ENCODE measurements at places on chromosomes 3 and 15.

GRCh38 chr15:80932989-80933388 is 56.6 kb downstream of the MESD start:
- no peak for DNase-seq

GRCh38 chr3:34150992-34151391 is 352.6 kb downstream of the PDCD6IP start:
- DNase-seq: no peak

- DNase-seq: no peak
These were observed 159.3 kb downstream of the WDR76 start for GRCh38 chr15:43985976-43986680.

- no peak for DNase-seq
These were observed 21.3 kb downstream of the ITGA11 start for GRCh38 chr15:68410466-68411342.

DNA sequence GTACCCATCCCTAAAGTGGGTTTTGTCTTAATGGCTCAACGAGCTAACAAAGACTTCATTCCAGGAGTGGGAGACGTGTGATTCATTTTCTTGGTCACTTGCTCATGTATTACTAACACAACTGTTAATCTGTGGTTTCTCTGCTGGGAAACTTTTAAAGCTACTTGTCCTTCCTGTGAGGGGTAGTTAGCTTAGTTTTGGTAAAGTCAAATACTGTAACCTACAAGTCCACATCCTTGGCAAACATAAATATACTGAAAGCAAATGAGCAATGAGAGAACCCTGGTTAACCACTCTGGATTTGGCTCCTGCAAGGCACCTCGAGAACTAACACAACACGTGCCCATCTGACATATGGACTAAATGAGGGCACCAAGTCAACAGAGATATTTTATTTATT is 19.9 kb downstream of the NOX5 start:
- DNase-seq: no peak

GRCh38 chr15:41659855-41660234 is 360 bp upstream of the MGA start:
- no peak for DNase-seq

- DNase-seq: no peak
These were observed 141.4 kb downstream of the FOXP1 start for GRCh38 chr3:71441925-71442651.

GRCh38 chr3:134874737-134875413 is 79.8 kb downstream of the EPHB1 start:
- DNase-seq: no peak

GRCh38 chr15:68676926-68677325 is 98.1 kb downstream of the CORO2B start:
- DNase-seq: no peak

- no peak for DNase-seq
These were observed 70.7 kb upstream of the UBE2E1 start for GRCh38 chr3:23735062-23735461.

- no peak for DNase-seq
These were observed 93.4 kb downstream of the KCNMB2 start for GRCh38 chr3:178629430-178630178.

DNA sequence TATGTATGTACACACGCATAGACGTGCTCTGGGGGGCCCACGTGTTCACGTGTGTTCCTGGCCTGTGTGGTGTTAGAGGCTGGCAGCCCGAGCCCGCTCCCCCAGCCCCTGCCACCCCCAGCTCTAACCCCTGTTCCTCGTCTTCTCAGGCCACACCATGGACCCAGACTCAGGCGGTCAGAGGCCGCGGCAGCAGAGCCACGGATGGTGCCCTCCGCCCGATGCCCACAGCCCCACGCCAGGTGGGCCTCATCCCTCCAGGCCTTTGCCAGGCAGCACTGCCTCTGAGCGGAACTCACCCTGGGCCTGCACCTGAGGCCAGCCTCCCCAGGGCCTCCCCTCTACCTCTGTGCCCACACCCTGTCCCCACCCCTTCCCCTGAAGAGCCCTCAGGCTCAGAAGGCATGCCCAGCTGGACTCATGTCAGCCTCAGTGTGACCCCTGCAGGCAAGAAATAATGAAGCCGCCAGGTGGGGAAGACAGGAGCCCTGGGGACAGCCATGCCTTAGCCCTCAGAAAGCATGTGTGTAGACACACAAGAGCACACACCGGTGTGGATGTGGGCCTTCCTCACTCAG is 16.4 kb upstream of the GNAT1 start:
- DNase-seq: no peak

- no peak for DNase-seq
These were observed 59.4 kb upstream of the TRIM71 start for GRCh38 chr3:32758375-32758753.

DNA sequence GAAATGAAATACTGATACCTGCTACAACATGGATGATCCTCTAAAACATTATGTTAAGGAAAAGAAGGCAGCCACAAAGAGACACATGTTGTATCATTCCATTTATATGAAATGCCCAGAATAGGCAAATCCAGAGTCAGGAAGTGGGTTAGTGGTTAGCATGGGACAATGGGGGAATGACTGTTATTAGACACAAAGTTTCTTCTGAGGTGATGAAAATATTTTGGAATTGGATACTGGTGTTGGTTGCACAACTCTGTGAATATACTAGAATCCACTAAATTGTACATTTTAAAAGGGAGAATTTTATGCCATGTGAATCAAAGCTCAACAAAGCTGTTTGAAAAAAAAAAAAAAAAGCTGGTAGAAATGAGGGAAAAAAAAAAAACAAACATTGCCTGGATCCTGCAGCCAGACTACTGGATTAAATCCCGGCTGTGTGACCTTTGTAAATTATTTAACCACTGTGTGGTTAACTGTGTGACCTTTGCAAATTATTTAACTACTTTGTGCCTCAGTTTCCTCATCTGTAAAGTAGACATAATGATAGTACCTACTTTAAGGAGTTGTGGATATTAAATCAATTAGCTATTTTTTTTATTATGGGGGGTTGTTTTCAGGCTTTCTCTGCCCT is 75.6 kb upstream of the PRICKLE2 start:
- DNase-seq: no peak

- peak; percentile 51 for DNase-seq
These were observed 300.1 kb upstream of the PROK2 start for GRCh38 chr3:72085036-72085435.

DNA sequence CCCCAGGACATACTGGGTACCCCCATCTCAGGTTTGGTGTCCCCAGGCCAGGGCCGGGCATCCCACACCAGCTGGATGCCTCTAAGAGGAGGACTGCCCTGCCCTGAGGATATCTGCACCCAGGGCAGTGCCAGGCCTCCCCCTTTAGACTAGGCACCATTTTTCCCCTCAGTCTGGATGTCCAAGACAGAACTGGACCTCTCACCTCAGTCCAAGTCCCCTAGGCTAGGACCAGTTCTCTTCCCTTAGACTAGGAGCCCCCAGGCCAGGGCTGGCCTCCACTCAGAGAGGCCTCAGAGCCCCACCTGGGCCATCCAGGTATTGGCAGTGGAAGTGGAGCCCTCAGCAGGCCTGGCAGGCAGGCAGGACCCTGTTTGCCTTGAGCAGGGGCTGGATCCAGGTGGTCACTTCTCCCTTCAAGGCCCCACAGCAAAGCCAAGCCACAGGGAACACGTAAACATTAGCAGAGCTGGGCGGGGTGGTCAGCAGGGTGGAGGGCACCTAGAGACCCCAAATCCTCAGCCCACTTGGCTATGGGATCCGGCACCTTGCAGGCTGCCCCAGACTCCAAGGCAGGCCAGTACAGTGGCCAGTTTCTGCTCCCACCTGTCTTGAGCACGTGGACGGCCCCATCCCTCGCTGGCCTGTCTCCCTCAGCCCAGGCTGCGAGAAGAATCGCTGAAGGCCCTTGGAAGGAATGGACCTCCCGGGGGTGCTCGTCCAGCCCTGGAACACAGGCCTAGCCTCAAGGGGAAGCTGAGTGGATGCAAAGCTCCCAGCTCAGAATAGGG is 28.3 kb downstream of the PTH1R start:
- no peak for DNase-seq

- DNase-seq: no peak
These were observed 210.5 kb downstream of the DOCK3 start for GRCh38 chr3:50885070-50885850.

DNA sequence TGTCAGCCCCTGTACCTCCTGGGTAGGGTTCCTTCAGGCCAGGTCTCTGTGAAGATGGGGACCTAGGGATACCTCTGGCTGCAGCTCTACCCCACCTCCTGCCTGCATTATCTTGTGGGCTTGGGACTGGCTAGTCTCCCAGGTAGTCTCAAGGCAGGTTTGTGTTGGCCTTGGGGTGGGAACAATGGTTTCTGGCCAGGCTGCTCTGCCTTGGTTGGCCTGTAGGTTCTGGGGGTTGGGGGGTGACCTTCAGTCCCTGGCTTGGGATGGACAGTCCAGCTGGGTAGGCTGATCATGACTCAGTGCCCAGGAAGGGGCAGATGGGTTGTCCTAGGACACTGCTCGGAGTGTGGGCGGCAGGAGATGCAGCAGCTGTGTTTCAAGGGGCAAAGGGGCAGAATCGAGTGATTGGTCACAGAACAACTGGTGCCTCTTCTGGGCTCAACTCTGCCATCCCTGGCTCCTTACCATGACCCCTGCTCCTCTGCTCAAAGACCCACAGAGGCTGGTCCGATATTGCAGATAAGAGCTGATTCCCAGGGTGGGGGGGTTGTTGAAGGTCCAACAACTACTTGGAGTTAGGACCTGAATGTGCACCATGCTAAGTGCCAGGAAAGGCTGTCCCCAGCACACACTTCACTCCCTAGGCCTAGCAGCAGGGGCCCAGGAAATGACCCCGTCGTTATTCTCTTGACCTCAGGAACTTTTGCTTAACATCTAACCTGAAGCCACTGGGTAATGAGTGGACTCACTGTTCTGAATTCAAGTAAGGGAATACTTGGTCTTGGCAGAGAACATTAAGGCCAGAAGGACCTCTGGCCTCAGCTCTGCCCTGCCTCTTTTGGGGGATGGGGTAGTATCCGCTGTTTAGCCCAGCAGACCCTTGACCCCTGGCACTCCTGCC is 18.1 kb upstream of the BSN start:
- no peak for DNase-seq

DNA sequence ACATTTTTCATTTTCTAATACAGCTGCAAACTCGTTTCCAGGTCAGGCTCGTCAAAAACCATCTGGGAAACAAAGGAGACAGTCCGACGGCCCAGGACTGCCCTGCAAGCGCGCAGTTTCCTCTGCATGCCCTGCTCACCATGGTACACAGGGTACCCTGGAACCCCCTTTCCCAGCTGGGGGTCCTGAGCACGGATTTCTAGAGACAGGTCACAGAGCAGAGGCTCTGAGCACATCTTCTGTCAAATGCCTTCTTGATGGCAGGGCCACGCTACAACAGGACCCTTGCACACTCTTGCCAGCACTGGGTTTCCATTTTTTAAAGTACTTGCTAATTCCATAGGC is 8.1 kb downstream of the ZXDC start:
- DNase-seq: no peak

GRCh38 chr3:80152692-80153091 is 384.9 kb upstream of the ROBO1 start:
- no peak for DNase-seq

DNA sequence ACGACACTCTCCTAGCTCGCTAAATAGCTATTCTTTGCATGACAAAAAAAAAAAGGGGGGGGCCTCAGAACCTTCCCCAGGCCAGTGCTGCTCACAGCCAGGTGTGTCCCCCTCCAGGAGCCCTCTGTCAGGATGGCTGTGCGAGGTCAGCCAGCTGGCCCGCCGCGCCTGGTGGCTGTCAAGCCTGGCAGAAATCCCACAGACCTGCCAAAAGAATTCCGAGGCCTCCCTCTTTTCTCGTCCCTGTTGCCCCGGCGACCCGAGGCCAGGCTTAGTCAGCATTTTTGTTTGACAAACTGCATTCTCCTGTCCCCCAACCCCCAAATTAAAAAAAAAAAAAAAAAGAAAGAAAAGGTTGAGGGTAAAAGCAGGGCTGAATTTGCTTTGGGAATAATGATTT is 61.9 kb downstream of the TM4SF4 start:
- DNase-seq: no peak

GRCh38 chr3:49779358-49780079 is 6.8 kb downstream of the IP6K1 start:
- no peak for DNase-seq

DNA sequence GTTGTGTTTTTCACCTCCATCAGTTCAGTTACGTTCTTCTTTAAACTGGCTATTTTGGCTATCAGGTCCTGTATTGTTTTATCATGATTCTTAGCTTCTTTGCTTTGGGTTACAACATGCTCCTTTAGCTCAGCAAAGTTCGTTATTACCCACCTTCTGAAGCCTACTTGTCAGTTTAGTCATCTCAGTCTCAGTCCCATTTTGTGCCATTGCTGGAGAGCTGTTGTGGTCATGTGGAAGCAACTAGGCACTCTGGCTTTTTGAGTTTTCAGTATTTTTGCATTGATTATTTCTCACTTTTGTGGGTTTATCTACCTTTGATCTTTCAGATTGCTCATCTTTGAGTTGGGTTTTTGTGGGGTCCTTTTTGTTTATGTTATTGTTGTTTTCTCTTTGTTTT is 151.3 kb downstream of the CFAP20DC start:
- DNase-seq: no peak

DNA sequence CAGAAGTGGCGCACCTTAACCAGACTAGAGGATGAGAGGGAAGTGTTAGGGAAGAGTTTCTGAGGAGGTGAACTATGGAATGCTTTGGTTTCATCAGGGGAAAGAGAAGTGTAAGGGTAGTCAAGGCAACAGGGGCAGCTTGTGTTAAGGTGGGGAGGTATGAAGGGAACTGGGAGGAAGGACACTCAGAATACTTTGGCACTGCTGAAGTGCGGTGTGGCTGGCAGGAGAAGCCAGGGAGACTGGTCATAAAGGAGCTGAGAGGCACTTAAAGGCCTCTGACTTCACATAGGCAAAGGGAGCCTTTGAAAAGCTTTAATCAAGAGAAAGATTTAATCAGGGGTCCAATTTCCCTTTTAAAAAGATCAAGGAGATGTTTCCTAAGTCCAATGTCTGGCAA is 129.0 kb downstream of the ERC2 start:
- no peak for DNase-seq

GRCh38 chr3:3634326-3634725 is 164.9 kb upstream of the LRRN1 start:
- no peak for DNase-seq

- no peak for DNase-seq
These were observed 507.7 kb downstream of the IGSF11 start for GRCh38 chr3:118526758-118527513.

- DNase-seq: no peak
These were observed 33.3 kb upstream of the CLASP2 start for GRCh38 chr3:33751336-33751735.

GRCh38 chr15:58247855-58248842 is 110.0 kb downstream of the AQP9 start:
- no peak for DNase-seq

DNA sequence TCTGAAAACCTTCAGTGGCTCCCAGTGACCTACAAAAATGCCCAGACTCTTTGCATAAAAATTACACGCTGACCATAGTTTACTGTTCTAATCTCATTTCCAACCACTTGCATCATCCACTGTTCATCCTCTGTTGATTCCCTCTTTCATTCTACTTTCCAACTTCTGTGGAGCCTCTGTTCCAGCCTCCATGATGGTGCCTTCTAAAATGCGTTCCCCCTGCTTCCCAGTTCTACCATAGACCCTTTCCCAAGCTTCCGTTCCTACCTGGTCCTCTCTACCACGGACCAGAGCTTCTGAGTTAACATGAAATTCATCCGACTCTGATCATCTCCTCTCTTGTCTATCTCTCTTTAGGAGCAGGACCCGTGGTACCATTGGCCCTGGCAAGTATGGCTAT is 127.0 kb downstream of the THSD4 start:
- no peak for DNase-seq

- no peak for DNase-seq
These were observed 140.5 kb downstream of the FNDC3B start for GRCh38 chr3:172179680-172180399.
